ENCODE measurements at places on chromosomes 5 and 9.

GRCh38 chr5:137741718-137742117 is 5.8 kb upstream of the KLHL3 start:
- peak; percentile 61 for DNase-seq

DNA sequence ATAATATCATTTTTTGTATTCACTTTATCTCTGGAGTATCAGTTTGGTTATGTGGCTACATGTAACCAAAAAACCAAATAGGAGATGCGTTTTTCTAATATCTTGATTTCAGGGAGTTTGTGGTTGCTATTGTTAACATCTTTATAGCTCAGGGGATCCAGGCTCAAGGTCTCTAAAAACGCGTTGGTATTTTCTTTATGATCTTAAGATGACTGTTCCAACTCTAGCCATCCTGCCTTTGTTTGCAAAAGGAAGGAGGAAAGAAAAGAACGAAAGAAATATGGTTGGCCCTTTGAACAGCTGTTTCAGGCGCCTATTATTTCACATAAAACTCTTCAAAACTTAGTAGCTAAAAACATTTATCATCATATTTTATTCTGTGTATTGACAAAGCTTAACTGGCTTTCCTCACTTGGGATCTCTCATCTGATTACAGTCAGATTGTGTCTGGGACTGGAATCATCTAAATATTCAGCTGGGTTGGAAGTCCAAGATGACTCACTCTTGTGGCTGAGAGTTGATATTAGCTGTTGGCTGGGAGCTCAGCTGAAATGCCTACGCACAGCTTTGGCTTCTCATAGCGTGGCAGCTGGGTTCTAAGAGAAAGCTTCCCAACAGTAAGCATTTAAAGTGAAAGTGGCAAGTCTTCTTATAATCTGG is 60.1 kb downstream of the FAM174A start:
- DNase-seq, result no peak

DNA sequence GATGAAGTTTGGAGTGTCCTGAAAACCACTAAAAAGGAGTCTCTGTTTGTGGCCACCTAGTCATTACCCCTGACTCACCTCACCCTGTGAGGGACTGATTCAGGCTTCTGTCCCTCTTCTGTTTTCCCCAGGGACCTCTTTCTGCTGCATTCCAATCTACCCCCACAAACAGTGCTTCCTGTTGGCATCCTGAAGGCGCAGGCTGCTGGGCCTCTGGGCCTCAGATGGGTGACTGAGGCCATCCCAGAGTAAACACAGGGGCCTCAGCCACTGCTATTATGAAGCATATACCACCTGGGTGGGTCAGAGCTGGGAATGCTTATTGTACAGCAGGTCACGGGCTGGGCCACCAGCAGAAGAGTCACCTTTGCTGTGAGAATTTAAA is 20.0 kb downstream of the MORN5 start:
- DNase-seq, result no peak

DNA sequence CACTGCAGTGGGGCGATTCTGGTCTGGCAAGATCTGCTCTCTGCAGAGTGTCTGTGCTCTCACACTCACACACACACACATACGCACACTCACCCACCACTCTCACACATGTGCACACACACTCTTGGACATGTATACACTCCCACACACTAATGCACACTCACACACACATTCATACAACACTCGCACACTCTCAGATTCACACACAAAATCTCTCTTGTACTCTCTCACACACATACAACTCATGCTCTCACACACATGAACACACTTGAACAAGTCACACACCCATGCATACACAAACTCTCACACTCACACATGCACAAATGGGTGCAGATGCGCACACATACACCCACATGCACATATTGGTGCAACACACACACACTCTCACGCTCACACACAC is 31.7 kb downstream of the TMEM174 start:
- no peak for DNase-seq

DNA sequence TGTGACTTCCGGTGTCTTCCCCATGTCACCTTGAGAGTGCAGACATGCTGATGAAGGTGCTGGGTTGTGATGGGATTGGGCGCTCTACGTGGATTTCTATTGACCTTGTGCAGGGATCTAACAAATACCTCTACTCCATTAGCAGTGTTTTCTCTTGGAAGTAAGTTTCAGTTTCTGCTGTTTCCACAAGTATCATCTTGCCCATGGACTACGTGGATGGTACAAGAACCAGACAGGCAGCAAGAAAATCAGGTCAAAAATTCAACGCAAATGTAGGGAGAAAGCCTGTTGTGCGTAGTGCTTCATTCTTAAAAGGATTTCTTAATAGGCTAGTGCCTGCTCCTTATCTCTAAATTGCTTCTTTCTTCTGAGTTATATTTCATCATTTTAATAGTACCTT is 60.8 kb downstream of the AOPEP start:
- DNase-seq, result no peak

DNA sequence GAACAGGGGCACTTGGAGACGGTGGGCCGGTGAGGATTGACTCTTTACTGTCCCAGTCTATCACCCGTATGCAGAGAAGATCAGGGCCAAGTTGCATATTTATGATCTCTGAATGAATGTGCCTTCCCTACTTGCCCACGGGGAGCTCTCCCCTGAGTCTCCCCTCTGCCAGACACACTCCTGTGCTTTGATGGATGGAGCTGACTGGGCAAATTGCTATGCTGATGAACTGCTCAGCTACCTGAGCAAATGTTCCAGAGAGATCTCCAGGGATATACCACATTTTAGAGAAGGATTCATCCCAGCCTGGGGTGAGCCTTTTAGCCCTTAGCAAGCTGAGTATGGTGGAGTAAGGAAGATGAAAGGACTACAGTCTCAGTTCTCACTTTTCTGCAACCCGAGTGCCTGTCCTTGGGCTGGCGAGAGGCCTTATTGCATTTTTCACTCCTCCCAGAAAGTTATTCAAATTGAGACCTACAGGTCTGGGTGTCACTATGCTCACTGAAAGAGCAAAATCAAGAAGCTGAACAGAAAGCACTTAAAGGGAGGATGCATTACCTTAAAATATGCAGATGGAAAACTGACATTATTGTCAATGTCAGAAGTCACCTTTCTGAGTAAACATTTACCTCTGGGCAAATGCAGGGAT is 526.7 kb upstream of the WWC1 start:
- no peak for DNase-seq

- DNase-seq, result no peak
Observed at GRCh38 chr9:85055506-85056202, 386.1 kb downstream of the NTRK2 start.

DNA sequence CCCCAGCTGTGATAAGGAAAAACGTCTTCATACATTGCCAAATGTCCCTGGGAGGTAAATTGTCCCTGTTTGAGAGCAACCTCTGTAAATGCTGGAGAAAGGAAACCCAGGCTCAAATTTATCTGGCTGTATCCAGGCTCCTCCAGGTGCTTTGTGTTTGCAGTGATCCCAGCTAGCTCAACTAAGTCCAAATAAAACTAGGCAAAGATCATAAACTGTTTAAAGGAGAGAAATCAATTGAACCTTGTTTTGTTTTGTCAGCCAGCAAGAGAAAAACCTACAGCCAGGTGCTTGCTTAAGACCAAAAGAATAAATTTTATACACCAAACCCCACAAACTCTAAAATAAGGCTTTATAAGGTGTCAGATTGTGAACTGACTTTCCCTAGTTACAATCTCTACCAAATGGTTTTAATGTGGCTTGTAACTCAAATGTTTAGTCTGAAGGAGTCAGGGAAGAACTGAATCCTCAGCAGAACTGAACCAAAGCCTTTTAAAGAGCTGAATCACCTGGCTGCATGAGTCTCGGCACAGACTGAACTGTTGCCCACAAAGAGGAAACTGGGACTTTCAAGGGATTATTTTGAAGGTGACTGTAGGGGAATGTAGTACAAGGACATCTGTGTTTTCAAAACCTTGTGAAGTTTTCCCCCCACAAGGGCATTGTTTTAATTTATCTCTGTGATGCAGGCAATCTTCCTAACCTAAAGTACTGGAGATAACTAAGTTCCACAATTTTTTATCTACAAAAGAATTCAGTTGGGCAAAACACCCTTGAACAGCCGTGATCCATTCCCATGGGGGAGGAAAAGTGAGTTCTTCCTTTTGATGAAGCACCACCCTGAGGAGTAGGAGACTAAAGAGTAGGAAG is 201.7 kb upstream of the TARS1 start:
- DNase-seq, result no peak

- DNase-seq, result peak; percentile 58
Observed at GRCh38 chr9:13144166-13144775, 135.2 kb downstream of the MPDZ start.

DNA sequence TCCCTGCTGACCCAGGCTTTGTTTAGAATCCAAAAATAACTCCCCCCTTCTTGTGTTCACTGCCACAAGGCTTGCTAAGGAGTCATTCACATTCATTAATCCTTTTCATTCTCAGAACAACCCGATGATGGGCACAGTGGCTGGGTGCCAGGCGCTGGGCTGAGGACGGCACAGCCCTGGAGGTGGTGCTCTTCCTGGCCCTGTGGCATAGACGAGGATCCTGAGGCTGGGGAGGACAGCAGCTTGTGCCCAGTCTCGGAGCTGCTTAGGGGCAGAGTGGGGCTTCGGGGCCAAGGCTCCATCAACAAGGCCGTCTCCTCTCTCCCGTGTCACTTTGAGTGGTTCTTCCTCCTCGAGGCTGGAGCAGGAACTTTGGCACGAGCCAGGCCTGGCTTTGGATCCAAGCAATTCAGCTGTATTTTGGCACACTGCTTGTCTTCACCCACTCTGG is 166.7 kb downstream of the TTLL11 start:
- DNase-seq, result no peak

DNA sequence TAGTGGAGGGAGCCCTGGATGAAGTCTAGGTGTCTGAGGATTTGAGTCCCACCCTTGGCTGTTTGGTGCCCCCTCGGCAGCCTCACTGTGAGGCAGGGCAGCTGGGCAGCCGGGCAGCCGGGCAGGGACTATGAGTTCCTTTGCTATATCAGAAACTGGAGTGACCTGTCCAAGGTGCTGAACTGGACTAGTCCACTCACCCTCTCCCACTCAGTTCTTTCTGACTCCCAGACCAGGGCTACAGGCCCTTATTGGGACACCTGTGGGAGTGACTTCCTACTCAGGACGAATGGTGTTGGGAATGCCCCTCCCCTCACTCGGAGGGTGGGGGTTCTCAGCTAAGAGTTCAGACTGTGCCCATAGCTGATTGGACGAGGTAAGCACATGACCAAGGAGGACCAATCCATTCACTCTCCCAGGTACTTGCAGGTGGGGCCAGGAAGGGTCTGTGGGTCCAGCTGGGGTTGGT is 34.1 kb upstream of the RAPGEF1 start:
- no peak for DNase-seq

GRCh38 chr5:10304932-10305331 is 2.8 kb downstream of the CMBL start:
- DNase-seq, result no peak

DNA sequence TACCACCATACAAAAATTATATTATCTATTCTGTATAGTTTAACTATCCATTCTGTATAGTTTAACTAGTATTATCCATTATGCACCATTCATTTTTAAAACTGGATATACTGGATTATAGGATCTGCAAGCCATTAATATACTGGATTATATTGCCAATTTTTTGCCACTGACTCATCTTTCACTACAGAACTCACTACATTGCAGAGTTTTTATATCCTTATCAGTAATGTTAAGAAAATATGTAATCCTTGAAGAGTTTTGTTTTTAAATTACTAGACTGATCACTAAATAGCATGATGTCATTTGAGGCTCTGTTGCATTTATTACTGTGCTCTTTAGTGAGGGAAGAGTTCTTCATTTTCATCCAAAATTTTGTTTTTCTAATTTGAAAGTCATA is 109.8 kb upstream of the SNX2 start:
- no peak for DNase-seq

DNA sequence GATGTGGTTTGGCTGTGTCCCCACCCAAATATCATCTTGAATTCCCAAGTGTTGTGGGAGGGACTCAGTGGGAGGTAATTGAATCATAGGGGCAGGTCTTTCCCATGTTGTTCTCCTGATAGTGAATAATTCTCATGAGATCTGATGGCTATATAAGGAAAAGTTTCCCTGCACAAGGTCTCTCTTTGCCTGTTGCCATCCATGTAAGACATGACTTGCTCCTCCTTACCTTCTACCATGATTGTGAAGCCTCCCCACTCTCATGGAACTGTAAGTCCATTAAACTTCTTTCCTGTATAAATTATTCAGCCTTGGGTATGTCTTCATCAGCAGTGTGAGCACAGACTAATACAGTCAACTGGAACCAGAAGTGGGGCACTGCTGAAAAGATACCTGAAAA is 262.4 kb upstream of the RFX3 start:
- DNase-seq, result no peak

- DNase-seq, result no peak
Observed at GRCh38 chr5:375336-375920, 53.9 kb downstream of the AHRR start.

DNA sequence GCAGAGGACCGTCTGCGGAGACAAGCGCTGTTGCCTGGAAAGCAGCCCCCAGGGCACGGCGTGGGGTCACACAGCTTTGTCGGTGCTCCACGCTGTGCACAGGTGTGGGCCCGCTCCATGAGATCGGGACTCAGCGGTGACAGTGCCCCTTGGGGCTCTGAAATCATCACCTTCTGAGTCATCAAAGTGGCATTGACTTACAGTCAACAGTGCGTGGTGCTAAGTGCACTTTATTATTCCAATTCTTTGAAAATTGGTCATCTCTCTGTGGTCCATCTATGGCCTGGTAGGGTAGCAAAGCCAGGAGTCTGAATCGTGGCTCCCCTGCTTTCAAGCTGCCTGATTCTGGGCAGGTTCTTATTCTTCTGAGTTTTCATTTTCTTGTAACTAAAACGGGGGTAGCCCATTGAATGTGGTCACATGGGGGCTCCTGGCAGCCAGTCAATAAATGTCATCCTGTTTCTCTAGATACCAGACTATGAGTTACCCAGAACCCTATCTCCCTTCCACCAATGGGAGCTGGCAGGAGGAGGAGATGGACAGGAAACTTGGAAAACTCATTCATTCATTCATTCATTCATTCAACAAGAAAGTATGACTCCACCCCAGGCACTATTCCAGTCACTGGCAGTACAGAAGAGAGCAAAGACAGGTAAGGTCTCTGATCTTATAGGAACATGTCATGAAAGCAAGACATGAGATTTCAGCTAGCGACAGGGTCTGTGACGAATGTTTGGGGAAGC is 20.3 kb upstream of the UNC5A start:
- DNase-seq, result no peak

DNA sequence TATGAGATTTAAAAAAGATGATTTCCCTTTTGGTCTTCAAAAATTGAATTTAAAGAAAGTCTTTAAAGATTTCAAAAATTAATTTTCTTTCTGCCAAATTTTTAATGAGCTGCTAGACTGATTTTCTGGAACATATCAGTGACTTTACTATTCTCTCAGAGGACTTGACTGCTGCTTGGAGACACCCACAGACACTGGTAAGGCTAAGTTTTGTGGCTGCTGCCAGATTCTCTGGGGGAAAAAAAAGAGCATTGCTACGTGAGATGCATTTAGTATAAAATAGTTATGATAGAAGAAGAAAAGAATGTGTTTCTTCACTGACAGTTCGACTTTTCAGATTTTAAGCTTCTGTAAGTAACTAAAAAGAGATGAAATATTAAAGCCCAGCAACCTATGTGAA is 193.3 kb upstream of the GRIN3A start:
- no peak for DNase-seq

All from NCI-H1105 treated with DMSO at 0.1 percent for 48 hours (cell line).